Activated CD4-positive, alpha-beta T cell treated with anti-CD3 and anti-CD28 coated beads, Interleukin-2, amount 50 U/mL, for 24 hours (primary cell): ENCODE measurements at places on chromosomes 2 and 18.

GRCh38 chr18:56647951-56648893 is 2.9 kb upstream of the WDR7 start:
- no peak for DNase-seq

- DNase-seq: no peak
These were observed 5.0 kb upstream of the CRYGB start for GRCh38 chr2:208150956-208151355.

- no peak for DNase-seq
These were observed 908.2 kb downstream of the TSN start for GRCh38 chr2:122663620-122664019.

GRCh38 chr2:189116979-189117378 is 62.6 kb downstream of the COL5A2 start:
- no peak for DNase-seq

DNA sequence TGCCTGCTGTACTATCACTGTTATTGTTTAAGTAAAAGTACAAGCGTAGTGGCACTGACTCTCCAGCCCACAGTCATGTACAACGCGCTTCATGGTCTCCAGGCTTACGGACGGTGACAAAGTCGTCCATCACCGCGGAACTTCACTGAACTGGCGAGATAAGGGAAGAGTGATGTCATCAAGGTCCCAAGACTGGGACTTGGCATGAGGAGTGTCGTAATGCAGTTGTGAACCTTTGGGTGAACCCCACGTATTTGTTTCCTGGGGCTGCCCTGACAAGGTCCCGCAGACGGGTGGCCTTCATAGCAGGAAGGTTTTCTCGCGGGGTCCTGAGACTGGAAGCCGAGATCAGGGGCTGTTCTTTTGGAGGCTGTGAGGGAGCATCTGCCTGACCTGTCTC is 17.3 kb downstream of the NFATC1 start:
- no peak for DNase-seq

- no peak for DNase-seq
These were observed 413.7 kb upstream of the FAM98A start for GRCh38 chr2:34012715-34013302.

GRCh38 chr2:181106789-181107627 is 126.6 kb downstream of the UBE2E3 start:
- DNase-seq: peak; percentile 23

GRCh38 chr2:234964631-234965461 is 13.0 kb downstream of the SH3BP4 start:
- no peak for DNase-seq

- DNase-seq: no peak
These were observed 144.3 kb downstream of the CMPK2 start for GRCh38 chr2:6721395-6721794.

DNA sequence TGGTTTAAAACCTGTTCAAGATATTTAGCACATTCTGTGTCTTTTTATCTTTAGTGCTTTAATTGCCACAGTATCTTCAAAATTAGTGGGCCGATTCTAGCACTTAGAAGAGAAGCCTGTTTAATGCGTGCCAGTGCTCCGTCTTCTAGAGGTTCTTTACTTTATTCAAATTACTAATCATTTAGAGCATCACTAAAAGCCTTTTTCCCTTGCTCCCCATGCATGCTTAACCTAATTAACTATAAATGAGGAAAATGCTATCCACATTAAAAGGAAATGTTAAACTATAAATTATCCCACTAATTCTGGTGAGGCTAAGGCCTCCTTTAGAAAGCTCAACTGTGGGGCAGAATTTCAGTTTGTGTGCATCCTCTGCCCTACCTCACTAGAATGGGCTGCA is 31.5 kb upstream of the INSIG2 start:
- DNase-seq: no peak

GRCh38 chr2:159225025-159226016 is 61.2 kb downstream of the WDSUB1 start:
- DNase-seq: no peak

DNA sequence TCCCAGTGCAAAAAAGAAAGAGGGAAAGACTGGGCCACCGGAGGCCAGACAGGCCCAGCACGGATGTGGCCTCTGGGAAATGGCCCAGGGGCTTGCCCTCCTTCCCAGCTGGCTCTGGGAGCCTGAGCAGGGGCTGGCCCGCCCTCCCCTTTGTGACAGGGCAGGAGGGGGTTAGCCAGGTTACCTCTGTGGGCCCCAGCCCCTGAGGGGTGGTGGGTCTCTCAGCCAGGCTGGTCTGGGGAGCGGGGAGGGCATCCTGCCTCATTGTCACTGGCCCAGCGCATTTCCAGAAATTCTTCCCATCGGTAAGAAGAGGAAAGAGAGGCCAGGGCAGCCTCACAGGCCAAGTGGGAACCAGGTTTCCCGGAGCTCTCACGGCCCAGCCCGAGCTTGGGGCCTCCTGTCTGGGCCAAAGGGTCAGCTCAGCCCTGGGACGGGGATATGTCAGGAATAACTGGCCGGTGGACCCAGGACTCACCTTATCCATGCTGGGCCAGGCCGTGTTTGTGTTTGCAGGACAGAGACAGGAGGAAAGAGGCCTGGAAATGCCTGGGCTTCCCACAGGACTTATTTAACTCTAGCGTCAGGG is 182.2 kb downstream of the ZFP36L2 start:
- DNase-seq: no peak

- DNase-seq: no peak
These were observed 484.8 kb upstream of the NETO1 start for GRCh38 chr18:73352546-73352945.

DNA sequence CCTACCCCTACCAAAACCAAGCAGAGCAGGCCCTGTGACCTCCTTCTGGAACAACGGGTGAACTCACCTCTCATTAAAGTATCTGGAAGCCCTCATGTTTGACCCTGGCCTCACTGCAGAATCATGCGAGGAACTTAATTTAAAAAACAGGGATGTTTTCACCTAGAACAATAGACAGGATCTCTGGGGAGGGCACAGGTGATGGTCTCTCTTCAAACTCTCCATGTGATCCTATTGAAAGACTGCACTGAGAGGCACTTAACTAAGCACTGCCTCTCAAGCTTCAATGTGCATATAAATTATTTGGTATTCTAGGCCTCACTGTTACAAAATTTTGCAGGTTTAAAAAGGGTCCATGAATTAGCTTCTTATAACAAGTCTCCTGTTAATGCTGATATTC is 7.5 kb downstream of the ZNF519 start:
- no peak for DNase-seq

GRCh38 chr2:134351016-134351415 is 97.1 kb downstream of the MGAT5 start:
- DNase-seq: no peak

- no peak for DNase-seq
These were observed 95.5 kb upstream of the XIRP2 start for GRCh38 chr2:166792808-166793207.

DNA sequence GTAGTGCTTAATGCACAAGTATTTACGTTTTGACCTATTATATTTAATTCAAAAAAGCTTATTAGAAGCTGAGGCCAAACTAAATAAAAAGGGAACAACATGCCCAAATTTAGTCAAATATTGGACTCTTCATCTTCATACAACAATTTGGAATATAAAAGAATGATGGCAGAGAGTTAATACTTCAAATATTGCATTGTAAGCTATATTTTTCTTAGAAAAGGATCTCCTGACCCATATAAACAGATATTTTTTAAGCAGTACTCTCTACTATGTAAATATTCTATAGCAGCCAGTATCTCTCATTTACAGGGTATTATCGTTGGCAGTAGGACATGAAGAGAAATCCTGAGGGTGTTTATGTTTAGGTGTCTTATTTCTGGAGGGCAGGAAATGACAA is 531.2 kb downstream of the NYAP2 start:
- no peak for DNase-seq

DNA sequence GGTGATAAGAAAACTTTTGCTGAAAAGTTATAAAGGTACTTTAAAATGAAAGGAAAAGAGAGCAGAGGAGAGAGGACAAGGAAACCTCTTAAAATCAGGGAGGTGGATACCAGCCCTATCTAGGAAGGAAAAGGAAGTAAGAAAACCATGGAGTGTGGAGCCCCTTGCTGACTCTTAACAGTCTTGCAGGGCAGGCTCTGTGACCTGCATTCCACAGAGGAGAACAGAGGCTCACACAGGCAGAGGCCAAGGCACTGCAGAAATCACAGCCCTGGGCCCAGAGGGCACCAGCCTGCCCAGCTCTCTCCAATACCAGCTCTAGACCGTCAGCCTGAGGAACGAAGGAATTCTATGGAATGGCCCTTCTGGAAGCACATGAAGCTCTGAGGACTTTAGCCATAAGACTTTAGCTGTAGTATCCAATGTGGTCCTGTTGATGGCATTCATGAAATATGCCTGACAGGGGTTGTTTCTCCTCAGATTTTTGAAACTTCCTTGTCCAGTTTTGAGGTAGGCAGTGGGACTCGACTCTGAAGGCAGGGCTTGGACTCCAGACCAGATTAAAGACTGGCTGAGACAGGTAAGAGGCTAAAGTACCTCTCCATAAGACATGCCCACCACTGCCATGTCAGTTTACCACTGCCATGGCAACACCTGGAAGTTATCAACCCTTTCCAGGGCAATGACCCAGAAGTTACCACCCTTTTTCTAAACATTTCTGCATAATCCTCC is 216.3 kb downstream of the ANAPC1 start:
- no peak for DNase-seq

- no peak for DNase-seq
These were observed 89.0 kb upstream of the GALNT5 start for GRCh38 chr2:157168501-157168900.

GRCh38 chr18:50334546-50335152 is 40.2 kb upstream of the SKA1 start:
- DNase-seq: no peak

DNA sequence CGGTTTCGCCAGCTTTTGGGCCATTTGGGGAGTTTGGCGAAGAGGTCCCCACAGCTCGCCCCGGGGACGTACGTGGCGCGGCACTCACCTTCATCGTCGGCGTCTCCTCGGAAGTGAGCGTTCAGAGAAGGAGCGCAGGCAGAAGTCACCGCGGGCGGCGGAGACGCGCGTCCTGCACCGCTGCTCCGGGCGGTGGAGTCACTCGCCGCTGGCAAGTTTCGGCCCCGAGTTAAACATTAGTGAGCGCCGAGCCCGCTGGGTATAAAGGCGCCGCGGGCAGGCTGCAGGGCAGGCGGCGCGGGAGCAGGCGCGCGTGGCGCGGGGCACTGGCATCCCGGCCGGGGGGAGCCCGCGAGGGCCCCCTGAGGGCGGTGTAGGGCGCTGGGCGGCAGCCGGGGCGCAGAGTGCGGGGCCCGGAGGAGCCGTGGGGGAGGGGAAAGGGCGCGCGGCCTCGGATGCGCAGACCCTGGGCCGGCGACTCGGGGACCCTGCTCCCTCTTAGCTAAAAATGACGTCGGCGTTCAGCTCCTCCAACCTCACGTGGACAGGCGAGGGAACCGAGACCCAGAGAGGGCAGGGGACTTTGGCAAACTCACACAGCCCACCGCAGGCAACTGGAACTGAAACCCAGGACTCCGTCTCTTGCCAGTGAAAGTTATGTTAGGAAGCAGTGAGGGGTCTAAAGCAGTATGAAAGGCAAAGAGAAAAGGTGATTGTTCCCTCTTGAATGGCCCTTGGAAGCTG is at the start of gene DPP4:
TSS of gene DPP4 (minus strand) at position 328 of the 744 bp plus-strand sequence. CDS start at position 94, 234 bp downstream.
- DNase-seq: peak; percentile 21
